ENCODE measurements at places on chromosomes 2 and 18.

- no peak for DNase-seq
Measured at GRCh38 chr2:236867441-236868260, 218.0 kb upstream of the COPS8 start.

DNA sequence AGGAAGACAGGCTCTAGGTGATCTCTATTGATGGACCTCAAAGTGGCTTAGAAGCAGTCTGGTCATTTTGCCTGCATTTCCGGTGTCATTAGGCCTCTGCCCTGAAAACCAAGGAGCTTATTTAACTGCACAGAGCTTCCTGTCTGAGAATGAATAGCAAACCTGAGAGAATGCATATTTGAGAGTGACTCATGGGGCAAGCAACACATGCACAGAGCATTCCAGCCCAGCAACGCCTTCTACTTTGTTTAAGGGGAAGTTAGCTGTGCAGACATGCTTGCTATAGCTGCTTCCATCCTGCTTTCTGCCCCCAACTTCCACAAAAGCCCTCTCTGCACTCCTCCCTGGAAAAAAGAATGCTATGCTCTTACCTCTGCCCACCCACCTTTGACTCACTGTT, 232.8 kb downstream of the GRB14 start:
- peak; percentile 36 for DNase-seq

DNA sequence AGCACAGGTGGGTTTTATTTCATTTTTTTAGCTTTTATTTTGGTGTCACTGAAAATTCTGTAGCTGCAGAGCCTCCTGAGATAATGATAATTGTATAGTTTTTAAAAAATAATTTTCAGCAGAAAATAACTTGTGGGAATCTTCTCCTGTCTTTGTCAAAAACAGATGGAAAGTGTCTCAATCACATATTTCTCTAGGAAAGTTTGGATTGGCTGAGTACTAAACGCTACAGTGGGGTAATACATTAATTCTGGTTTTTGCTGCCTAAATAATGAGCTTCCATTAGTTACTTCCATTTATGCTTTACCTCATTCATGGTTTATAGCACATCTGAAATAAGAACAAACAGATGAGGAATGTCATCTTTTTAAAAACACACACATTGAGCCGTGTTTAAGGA, 2.2 kb downstream of the TWIST2 start:
- DNase-seq = no peak

DNA sequence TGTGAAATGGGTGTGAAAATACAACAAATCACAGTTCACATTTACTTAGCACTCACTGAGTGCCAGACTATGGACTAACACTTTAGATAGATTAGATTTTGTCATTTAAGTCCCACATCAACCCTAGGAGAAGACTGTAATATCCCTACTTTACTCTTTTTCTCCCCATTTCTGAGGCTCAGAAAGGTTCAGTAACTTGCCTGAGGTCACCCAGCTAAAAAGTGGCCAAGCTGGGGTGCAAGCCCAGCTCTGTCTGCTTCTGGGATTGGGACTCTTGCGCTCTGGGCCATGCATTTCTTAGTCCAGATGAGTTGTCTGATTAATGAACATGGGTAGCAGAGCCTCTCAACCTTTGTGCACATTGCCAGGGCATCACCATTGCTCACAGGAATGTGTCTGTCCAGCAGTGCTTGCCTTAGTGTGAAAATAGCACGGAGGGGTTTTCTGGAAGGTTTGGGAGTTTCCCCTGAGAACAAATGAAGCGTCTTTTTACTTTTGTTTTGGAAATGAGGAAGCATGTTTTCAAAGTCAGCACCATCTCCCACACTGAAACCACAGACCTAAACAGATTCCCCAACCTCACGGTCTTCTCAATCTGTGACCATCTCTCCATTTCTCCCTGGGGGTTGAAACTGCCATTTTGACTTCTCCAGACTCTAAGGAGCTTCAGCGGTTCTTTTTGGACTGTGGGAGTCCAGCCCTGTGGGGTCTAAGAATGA, 31.9 kb downstream of the NRP2 start:
- no peak for DNase-seq

- peak; percentile 93 for DNase-seq
Measured at GRCh38 chr18:77065221-77065981, 67.2 kb downstream of the MBP start.

DNA sequence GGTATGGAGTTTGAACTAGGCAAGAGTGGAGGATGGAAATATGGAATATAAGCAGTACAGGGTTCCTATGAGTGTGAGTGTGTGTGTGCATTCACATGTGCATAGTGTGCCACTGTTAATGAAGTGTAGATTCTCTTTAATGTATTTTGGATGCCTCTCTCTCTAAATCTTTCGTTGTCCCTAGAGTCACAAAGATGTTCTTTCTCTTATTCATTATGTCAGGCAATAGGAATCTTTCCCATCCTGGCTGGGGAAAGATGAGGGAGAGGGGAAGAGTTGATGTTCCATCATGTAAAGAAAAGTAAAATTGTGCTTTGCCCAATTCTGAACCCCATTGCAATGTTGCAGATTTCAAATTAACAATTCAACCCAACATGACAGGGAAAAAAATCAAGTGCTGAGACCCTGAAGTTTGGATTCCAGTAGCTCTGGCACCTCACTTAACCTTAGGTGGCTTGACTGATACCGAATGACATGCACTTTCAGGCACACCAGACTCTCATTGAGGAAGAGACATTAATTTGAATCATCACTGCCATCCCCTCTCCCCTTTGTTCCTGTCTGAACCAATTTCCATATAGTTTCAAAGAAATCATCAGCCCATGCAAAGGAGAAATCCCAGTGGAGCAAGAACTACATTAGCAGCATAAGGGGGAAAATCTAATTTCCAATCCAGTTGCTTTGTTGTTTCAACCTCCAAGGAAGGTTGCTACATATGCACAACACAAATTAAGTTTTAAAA, 28.0 kb downstream of the KLF7 start:
- DNase-seq = no peak

DNA sequence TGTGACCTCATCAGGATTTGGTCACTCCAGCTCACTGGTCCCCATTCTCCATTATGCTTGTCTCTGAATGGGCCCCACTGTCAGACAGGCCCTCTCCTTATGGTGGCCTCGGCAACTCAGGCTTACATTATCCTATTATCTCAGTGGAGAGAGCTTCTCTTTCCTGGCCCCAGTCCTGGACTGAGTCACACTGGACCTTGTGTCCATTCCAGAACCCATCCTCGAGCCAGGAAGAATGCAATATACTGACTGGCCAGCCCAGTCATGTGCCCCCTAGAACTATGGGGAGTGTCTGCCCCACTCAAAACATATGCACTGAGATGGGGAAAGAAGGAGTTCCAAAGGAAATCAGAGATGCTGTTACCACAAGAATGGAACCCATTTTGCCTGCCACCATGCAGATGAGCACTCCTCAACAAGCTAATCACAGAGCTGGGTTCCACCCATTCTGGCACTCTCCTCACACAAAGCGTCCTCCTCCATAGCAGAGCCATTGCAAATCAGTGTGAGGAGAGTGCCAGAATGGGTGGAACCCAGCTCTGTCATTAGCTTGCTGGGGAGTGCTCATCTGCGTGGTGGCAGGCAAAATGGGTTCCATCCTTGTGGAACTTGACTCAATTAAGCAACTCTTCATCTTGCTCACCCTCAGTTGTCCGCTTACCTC, 71.9 kb downstream of the CHRNA1 start:
- peak; percentile 62 for DNase-seq

GRCh38 chr2:106695919-106696318, 190.0 kb downstream of the ST6GAL2 start:
- DNase-seq = no peak

DNA sequence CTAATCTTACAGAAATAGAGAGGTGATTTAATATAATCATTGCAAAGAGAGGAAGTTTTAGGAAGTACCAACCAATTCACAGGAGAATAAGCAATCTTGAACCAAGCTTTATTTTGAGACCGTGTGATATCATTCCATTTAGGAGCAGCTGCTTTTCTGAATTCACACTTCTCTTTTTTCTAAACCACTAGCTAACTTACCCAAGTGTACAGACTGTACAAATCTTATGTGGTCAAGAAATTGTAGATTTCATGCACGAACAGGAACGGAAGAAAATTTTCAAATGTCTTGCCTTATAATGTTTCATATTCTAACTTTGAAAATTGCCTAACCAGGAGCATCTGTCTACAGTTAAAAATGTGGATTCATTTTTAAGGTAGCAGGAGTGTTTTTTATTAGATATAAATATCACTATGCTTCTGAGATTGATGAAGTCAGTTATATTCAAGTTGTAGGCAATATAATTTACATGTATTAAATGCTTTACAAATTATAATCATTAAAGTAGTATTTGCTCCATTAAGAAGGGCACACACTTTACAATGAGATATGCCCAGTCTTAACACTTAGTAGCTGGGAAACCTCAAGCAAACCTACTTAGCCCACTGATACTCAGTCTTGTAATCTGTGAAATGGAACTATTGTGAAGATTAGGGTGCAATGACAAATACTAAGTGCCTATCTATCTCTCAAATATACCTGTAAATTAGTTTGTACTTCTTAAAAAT, 302.2 kb upstream of the STON1 start:
- no peak for DNase-seq

- no peak for DNase-seq
Measured at GRCh38 chr18:11322006-11322405, 172.6 kb upstream of the PIEZO2 start.

GRCh38 chr2:234292962-234293243, 204.0 kb downstream of the ARL4C start:
- no peak for DNase-seq

DNA sequence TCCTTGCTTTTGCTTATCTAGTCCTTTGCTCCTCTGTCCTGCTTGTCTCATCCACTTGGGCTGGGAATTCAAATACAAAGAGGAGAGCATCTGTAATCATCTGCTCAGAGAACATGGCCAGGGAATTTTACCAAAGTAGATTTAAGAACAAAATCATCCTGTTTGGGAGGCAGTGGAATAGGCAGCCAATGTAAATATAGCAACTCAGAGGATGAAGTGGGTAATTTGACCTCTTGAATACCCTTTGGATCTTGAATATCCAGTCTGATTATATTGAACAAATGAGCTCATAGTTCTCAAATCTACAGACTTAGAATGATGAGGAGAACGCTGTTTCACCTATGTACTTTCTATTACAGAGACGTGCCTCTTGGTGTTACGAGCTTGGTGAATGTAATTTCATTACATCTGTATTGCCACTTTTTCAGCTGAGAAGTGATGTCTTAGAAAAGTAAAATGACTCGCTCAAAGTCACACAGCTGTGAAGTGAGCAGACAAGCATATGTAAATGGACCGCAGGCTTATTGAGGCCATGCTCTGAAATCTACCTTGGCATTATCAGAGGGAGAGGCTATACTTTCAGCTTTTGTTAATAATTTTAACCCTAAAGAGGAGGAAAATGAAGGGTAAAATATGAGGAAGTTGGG, 266.3 kb downstream of the MTX2 start:
- no peak for DNase-seq

- DNase-seq = no peak
Measured at GRCh38 chr2:238302087-238302486, 13.7 kb upstream of the PER2 start.

DNA sequence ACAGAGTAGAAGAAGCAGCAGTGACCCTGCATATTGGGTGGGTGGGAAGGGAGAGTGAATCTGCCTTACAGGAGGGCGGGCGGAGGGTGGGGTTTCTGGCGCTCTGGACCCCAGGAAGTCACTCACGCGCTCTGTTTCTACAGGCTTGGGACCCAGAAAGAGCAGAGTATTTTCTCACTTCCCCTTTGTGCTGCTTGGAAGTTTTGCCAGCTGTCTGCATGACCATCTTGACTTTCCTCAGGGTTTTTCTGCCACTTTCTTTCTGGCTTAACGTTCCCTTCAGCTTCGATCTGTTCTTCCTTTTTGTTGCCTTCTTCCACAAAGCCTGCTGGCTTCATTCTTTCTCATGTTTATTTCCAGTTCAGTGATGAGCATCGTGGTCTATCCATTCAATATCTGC, 383.1 kb downstream of the GALR1 start:
- no peak for DNase-seq

- no peak for DNase-seq
Measured at GRCh38 chr2:222899413-222900181, 38.8 kb downstream of the ACSL3 start.

DNA sequence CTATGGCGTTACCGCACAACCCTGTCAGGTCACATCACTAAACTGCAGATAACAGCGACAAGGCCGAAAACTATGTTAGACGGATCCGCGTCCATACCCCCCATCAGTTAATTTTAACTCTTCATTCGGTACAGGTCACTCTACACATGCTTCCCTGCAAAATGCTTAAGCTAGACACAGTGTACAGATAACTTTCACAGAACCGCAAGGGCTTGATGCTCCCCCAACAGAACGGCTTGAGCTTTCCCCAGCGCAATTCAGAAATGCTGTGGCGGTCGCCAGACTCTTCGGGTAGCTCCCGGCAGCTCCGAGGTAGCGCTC, 283 bp upstream of the RBBP8 start:
- no peak for DNase-seq

- DNase-seq = no peak
Measured at GRCh38 chr18:53886058-53886457, 338.4 kb downstream of the MBD2 start.

DNA sequence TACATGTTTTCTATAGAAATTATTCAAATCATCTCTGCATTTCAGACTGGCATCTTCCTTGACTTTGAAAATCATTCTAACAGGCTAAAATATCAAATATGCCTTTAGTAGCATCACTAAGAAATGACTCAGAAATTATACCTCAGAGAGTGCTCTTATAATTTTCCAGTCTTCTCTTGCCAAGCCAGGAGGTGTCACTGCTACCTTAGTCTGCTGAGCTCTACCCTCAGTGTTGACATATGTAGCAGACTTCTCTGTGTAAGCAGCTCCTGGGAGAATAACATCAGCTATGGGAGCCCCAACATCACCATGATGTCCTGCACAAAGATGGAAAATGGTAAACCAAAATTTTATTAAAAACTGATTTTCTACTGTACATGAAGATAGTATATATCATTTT, 31.6 kb downstream of the NDUFS1 start:
- DNase-seq = no peak

DNA sequence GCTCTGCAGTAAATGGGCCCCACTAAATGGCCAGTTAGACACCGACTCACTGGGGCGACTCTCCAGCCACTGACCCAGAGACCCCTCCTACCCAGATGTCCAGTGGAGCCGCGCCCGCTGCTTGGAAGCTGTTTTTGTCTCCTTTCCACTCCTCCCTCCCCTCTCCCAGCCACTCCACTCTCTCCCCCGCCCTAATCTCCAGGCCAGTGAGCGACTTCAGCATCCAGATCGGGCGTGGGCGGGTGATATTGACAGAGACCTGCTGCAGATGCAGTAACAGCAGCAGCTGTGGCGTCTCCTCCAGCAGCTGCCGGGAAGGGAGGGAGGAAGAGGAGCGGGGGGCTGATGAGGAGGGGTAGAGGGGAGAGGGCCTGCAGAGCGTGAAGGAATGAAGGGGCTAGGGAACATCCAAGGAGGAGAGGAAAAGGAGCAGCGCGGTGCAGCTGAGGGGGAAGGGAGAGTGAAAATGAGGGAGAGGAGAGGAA, at the start of gene SCN7A:
Gene SCN7A, minus strand, starts transcription at position 110 of the 485 bp plus-strand sequence. CDS start 16,553 bp downstream, outside the sequence.
- DNase-seq = no peak

- DNase-seq = no peak
Measured at GRCh38 chr2:209988010-209988409, 14.4 kb upstream of the RPE start.

GRCh38 chr2:205682971-205683501, 735 bp downstream of the NRP2 start:
- DNase-seq = no peak

All from GM04503 (cell line).